Glomerular endothelial cell (primary cell): ENCODE measurements at places on chromosomes 1 and 21. TPM values are rescaled to one million over a fixed set of nuclear protein-coding genes. Genes with fewer than 3 reads are reported as not detected.

The RHCE gene
- total RNA-seq: 0.41 TPM in 1 of 2 replicates, not detected in the other

The CFAP107 gene
- not detected in 2 replicates for total RNA-seq

The OR6N1 gene
- total RNA-seq: not detected in 2 replicates

DNA sequence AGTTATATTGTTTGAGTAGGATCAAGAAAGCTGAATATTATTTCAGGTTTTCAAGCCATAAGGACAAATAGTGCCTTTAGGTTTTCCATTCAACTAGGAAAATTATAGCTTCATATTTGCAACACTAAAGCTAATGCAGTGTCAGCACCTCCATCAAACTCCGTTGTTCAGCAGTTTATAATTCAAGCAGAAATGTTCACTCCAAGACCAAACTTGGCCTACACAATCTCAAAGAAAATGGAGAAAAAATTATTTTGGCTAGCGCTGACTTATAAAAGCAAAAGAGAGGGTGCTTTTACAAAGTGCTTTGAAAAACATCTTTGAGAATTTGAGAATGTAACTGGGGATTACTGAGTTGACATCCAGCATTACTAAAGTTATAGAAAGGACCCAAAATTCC lies 1.4 kb downstream of the SPAG17 start:
- no peak for DNase-seq

- no peak for DNase-seq
These were observed 129.8 kb downstream of the CNIH3 start for GRCh38 chr1:224745924-224746323.

DNA sequence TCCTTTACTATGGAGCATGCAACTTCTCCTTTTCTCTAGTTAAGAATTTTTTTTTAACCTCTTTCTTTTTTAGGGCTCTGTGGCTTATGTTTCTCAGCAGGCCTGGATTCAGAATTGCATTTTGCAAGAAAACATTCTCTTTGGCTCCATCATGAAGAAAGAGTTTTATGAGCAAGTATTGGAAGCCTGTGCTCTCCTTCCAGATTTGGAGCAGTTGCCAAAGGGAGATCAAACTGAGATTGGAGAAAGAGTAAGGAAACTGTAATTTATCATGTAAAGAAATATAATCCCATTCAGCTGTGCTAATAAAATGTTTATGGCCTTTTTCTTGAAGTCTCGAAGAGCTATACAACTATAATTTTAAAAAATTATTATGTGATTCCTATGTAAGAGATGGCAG lies 70.1 kb downstream of the HSPA13 start:
- DNase-seq: no peak
